ENCODE measurements at places on chromosomes 13 and 19.

- no peak for DNase-seq
Observed at GRCh38 chr13:47076500-47076899, 179.6 kb upstream of the HTR2A start.

DNA sequence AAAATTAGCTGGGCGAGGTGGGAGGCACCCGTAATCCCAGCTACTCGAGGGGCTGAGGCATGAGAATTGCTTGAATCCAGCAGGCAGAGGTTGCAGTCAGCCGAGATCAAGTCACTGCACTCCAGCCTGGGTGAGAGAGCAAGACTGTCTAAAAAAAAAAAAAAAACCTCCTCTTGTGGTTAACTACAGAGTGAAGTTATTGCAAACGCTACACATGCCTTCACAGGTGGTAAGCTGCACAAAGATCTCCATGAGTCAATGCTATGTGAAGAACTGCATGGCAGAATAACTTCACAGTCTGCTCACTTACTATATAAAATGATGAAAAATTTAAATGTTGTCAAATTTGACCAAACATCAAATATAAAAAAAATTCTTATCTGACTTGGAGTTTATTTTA is 436.8 kb downstream of the FGF14 start:
- no peak for DNase-seq

DNA sequence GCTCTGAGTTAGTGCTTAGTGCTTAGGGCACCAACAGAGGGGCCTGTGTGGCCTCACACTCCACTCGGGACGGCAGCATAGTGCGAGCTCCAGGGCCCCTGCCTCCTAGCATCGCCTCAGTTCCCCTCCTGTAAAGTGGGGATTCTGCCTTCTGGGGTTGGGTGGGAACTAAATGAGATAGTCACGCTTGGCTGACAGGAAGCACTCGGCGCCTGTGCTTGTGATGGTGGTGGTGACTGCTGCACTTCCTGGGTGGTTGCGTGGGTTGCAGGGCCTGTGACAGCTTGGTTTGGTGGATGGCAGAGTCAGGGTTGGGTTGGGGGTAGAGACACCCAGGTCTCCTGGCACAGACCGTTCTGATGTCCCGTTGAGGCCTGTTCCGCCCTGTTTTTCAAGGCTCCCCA is 7.7 kb downstream of the PLEKHF1 start:
- DNase-seq: no peak

DNA sequence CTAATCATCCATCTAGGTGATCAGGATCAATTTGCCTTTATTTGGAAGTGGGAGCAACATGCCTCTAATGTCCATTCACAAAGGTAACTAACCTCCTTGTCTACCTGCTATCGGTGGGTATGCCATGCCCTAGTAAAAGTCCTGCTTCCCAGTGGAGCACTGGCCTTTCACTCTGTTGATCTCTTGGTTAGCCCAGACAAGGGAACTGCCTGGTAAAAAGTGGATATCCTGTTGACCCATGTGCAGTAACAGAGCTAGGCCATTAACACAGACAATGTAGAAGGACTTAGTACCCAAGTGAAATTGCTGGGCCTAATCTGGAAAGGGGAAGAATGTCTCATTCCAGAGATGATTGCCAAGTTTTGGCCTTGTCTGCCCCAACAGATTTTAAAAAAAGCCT is 171.5 kb upstream of the CSNK1A1L start:
- no peak for DNase-seq

DNA sequence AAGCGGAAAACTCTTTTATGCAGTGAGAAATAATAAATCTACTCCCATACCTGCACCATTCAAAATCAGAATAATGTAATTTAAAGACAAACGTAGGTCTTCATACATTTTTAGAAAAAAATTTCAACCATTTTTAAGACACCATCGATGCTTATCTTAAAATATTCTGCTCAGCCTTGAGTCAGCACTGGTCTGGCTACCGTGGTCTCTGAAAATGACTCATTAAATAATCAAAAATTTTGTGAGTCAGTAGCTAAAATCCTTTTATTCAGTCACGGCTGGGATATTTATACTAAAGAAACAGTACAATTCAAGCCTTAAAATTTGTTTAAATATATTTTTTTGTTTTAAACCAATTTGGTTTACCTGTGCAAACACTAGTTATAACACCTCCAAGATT is 2862.8 kb upstream of the PCDH20 start:
- no peak for DNase-seq

DNA sequence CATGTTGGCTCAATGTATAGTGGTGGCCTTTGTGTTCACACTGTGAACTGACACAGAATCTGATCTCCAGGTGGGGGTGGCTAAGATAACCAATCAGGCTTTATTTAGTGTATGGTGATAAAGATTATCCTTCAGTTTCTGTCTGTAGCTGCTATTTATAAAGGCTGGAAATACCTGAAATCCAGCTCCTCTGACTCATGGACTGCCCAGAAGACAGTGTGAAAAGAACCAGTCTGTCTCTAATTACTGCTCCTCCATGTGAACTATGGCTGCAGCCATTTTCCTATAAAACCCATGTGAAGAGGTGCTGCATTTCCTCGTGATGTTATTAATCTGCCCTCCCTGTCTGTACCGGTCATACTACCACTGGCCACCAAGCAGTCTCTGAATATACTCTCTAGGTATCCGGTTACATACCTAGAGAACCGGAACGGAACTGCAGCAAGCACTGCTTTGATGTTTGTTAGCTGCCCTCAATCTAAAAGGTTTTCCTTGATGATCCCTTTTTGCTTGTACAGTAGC is 238.0 kb downstream of the LHFPL6 start:
- no peak for DNase-seq

- DNase-seq: no peak
Observed at GRCh38 chr13:105979131-105980011, 556.1 kb downstream of the EFNB2 start.

DNA sequence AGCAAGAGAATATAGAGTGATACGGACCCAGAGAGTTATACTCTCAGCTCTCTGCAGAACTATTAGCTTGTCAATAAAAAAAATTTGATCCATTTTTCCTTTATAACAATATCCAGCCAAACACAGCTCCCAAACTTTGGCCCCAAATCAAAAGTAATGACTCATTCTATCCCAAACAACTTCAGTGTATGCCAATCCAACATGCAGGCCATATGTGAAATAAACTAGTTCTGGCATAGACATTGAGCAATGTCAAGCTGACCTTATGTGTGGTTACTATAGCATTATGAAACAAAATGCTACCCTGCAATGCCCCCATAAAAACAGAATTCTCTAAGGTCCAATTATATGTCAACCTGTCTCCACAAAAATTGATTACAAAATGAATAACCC is 209.5 kb downstream of the DNAJC15 start:
- DNase-seq: no peak

GRCh38 chr19:11848200-11848593 is 329 bp upstream of the ZNF439 start:
- DNase-seq: no peak

GRCh38 chr19:12969292-12969988 is at the start of gene DAND5:
Gene DAND5 (plus strand): TSS chr19:12969576. CDS start chr19:12969661, 85 bp downstream.
- DNase-seq: no peak

DNA sequence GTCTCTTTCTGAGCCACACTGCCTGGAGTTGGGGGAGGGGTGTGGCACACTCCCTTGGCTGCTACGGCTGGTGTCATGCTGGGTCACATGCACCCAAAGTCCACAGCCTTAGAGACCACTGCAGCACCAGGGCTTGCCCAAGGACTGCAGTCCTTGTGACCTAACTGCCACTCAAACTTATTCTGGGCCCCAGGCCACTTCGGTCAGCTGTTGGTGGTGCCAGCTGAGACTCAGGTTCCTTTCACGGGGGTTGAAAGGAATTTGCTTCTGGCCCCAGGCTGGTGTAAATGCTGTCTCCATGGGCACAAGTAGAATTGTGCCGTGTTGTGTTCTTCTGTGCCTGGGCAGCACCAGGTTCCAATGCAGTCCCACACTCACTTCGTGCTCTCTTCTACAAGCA is 9.5 kb upstream of the VN1R1 start:
- no peak for DNase-seq

GRCh38 chr13:45592758-45593157 is 22.8 kb downstream of the ERICH6B start:
- DNase-seq: no peak

DNA sequence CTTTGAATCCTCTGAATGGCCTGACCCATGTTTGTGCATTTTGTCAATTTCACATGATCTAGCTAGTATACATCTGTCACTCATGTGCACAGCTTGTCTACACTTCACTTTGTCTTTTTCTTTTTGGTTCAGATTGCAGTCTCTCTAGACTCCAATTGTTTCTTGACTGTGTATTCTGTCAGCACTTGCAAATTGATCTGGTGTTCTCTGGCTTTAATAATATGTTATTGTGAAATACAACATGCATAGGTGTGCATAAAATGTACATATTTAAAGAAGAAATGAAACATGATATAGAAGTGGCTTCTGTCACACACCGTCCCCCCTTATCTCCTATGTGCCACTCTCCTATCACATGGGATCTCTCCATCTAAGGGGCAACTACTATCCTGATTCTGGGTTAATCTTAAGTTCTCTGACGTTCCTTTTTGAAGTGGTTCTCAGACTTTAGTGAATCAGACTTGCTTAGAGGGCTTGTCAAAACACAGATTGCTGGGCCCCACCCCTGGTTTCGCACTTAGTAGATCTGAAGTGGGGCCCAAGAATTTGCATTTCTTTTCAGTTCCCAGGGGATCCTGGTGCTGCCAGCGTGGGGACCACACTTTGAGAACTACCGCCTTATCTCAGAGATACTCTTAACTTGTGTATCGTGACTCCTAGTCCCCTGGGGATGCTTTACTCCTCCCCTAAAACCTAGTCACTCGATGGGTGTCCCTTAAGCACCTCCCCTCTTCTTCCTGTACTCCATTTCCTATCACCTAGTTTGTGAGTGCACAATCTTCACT is 5.8 kb downstream of the KRTDAP start:
- DNase-seq: no peak

GRCh38 chr13:90732049-90732448 is 615.4 kb upstream of the MIR17HG start:
- DNase-seq: no peak

DNA sequence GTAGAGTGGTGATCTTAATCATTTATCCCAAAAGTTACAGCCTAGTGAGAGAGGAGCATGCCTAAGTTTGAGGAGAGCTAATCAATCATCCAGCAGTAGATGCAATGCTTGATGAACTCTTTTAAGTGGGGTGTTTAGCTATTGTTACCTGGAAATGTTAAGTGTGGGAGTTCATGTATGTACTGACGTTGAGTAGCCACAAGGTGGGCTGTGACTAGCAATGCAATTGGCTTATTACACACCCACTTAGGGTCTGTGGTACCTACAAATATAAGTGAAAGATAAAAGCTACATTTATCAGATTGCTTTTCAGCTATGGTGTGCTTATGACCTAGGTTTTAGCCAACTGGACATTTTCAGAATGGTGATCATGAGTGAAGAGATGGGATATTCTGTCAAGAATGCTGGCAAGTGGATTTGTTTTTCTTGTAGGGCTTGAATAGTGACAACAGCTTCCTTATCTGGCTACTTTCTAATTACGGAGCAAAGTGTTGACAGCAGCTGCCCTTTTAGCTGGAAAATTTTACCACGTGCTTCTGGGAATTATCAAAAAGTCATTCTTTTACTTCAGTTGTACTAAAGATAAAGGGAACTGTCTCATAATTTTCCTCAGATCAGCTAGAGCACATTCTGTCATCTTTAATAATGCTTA is 170.6 kb downstream of the POSTN start:
- no peak for DNase-seq
